ENCODE measurements at places on chromosomes 16 and 17.

DNA sequence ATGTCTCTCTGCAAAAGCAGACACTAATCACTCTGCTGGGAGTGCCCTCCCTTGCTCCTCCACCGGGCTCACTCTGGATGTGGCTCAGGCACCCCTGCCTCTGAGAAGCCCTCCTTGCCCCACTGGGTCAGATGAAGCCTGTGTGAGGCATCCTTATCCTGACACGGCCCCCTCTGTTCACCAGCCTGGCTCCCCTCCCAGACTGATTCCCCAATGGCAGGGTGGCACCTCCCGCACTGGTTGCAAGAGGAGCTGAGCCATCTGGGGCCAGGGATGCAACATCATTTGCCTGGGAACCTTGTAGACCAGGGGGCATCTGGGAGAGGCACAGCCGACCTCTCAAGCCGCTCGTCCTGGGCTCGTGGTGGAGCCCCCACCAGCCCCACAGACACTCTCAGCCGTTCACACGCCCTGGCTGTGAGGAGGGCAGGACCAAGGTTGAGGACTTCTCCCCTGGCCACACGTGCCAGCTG lies 6.7 kb downstream of the SMTNL2 start:
- no peak for DNase-seq

GRCh38 chr17:37755455-37755854 lies 10.6 kb upstream of the HNF1B start:
- no peak for DNase-seq

DNA sequence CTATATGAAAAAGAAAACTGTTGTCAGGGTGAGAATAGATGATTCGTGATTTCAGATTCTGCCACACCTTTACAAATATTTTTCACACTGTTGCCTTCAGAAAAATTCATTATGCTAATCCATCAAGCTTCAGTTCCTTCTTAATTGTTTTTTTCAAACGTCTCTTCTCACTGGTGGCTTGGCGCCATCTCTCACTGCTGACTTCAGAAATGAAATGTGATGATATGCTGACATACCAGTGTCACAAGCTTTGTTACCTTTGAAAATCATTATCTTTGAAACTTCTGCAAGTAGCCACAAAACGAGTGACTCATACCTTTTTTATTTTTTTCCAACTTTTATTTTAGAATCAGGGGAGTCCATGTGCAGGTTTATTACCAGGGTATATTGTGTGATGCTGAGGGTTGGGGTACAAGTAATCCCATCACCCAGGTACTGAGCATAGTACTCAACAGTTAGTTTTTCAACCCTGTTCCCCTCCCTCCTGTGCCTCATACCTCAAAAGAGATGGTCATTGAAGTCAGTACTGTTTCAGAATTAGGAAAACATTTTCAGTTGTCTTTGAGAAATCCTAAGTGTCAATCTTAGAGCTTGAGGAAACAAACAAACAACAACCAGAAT lies 14.0 kb upstream of the KRT222 start:
- no peak for DNase-seq

DNA sequence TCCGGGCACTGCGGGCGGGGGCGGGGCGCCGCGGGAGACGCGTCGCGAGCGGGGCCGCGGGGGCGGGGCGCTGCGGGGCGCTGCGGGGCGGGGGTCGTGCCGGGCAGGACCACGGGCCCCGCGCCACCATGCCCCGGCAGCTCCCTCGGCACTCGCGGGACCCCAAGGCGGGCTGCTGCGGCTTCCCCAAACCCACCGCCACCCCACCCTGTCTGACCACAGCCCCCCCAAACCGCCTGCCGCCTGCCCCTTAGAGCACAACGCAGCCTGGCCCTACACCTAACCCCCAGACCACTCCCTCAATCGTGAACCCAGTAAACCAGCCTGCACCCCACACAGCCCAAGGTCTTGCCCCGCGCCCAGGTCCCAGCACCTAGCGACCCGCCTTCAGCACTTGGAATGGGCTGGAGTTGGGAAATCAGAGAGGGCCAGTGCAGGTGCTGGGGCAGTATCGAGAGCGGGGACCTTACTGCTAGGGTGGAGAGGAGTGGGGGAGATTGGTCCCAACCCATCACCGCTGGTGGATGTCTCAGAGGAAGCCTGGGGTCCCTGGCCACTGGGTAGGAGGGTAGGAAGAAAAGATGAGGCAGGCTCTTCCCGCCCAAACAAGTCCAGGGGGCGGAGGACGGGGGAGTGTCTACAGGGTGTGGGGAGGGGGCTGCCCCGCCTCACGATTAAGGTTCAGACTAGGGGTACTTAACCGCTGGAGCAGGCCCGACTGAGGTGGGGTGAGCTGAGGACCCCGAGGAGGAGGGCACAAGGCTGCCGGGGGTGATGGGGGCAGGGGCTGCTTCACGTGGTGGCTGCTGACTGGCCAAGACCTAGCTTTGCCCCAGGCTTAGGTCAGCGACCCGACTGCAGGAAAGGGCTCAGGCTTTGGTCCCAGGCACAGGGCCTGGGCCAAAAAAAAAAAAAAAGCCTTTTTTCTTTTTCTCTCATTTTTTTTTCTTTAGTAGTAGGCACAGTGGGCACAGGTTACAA lies 539 bp upstream of the VAMP2 start:
- DNase-seq = no peak

GRCh38 chr16:84093879-84094270 lies 22.9 kb downstream of the MBTPS1 start:
- no peak for DNase-seq

DNA sequence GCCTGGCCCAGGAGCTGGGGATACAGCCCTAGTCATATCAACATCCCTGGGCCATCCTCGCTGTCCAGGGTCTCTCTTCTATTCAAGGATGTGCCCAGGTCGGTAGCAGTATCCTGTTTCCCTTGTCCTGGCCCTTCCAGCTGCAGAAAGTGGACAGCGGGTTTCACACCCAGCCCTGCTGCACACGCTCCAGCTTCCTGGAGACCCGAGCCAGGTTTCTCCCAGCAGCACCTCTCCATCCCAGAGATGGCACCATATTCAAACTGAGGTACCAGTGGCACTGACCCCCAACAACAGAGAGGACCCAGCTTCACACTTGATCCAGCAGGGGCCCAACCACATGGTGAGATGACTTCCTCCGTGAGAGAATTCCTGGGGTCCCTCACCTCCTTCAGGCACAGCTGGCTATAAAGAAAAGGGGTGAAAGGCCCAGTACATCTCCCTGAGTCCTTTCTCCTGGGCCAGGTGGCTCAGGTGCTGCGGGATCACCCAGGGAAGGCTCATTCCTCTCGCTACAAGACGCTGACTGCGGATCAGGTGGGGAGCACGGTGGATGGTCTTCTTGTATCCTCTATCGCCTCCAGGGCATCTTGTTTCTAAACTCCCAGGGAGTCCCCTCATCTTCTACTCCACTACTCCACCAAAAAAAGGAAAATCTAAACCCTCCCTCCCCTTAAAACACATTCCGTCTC lies 1.4 kb downstream of the CUEDC1 start:
- no peak for DNase-seq

GRCh38 chr16:68447653-68448359 lies 502 bp downstream of the SMPD3 start:
- no peak for DNase-seq

DNA sequence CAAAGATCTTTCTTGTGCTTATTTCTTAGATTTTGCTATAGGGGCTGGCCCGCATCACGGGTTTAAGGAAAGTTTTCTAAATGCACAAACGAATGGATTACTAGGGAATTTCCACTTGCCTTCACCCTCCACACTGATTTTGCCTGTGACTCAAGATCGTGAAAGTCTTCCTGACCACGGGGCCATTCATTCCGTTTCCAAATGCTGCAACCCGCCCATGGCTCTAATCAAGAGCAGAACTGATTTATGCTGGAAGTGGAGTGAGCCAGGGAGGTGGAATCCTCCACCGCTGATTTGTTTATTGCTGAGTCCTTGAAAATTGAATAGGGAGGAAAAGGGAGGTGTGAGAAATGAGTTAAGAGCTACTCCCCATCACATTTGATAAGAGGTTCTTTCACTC lies 52.4 kb downstream of the CA10 start:
- DNase-seq = no peak

- DNase-seq = no peak
Measured at GRCh38 chr17:42110301-42111264, 1.9 kb downstream of the DHX58 start.

- no peak for DNase-seq
Measured at GRCh38 chr17:79461041-79461440, 149.8 kb downstream of the RBFOX3 start.

DNA sequence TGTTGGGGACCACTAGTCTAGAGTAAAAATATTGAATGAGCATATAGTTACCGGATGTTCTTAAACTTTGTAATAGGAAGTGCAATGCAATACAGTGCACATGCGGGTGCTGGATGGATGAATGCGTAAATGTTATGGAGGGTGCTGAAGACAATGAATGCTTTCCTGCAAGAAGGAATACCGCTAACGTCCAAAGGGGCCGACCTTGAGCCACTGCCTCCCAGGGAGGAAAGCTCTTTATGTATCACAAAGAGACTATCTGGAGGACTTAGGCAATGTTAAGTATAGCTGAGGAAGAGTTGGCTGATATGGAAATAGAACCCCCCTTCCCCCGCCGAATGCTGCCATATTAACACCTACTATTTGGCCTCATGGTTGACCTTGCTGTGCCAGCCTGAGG lies 27.5 kb upstream of the SHCBP1 start:
- DNase-seq = no peak

DNA sequence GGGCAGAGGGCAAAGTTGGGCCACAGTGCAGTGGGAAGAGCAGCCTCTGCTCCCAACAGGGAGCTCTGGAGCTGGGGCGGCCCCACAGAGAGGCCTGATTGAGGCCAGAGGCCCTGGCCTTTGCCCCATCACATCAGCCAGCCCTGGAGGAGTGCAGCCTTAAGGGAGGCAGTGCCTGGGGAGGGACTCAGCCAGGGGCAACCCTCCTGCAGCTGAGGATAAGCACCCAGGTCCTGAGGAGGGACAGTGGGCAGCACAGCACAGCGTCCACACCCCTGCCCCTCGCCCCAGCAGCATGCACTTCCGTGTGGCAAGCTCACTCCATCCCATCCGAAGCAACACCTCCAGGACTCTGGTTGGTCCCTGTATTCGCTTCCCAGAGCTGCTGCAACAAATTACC lies 61.9 kb upstream of the CBX4 start:
- DNase-seq = no peak

GRCh38 chr17:56598466-56598865 lies 5.0 kb downstream of the NOG start:
- DNase-seq = no peak

All from activated T-helper 1 cell treated with anti-CD3 and anti-CD28 coated beads, Interleukin-12 subunit alpha, Interleukin-12 subunit beta, Interleukin-2, Interleukin-4 antibody, amounts not matched to agents 30 ng/mL and 10 ng/mL and 1 ng/mL, durations not matched to agents 14 hours and 24 hours and 36 hours (primary cell).